ENCODE measurements at places on chromosomes 5 and 9. TPM values are rescaled to one million over a fixed set of nuclear protein-coding genes. Genes with fewer than 3 reads are reported as not detected.

The FGF18 gene
- total RNA-seq: 0.16 TPM

The SPINK7 gene
- total RNA-seq: not detected

The SUSD3 gene
- not detected for total RNA-seq

The PROB1 gene
- total RNA-seq: 59.5 TPM

The DIRAS2 gene
- 0.10 TPM for total RNA-seq

The COL5A1 gene
- 129 TPM for total RNA-seq

The PRDM9 gene
- total RNA-seq: not detected

The GBGT1 gene
- 1.4 TPM for total RNA-seq

The NHP2 gene
- 213 TPM for total RNA-seq

The PCDHB4 gene
- total RNA-seq: 7.1 TPM

The TERT gene
- 165 TPM for total RNA-seq

The ZMAT2 gene
- 46.7 TPM for total RNA-seq

The BTNL3 gene
- 0.21 TPM for total RNA-seq

The TMEM252 gene
- not detected for total RNA-seq

The CDH18 gene
- total RNA-seq: 0.26 TPM

The CEL gene
- total RNA-seq: 0.67 TPM

The TLR4 gene
- total RNA-seq: 7.9 TPM

The CDC25C gene
- total RNA-seq: 0.16 TPM

The DAB2IP gene
- 6.6 TPM for total RNA-seq

The FAM221B gene
- not detected for total RNA-seq

The SCGB3A2 gene
- not detected for total RNA-seq

Data from myocyte (in vitro differentiated cells).